ENCODE measurements at places on chromosomes 3 and 15.

DNA sequence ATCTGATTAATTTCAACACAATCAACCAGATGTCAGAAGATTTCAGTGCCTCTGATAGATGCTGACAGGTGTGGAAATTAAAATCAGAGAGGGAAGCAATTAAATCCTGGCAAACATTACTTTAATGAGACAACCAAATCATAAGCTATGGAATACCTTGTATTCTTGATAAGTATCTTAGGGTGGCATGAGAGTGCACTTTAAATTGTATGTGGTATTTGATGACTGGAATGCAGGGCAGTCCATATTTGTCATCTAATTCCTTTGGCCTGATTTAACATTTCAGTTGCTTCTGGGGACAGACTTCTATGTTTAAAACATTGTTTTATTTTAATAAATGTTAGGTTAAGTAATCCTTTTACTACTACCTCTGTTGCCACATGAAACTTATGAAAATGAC, 184.1 kb downstream of the LPP start:
- DNase-seq = no peak

- DNase-seq = no peak
Observed at GRCh38 chr3:148974726-148975125, 16.6 kb upstream of the GYG1 start.

DNA sequence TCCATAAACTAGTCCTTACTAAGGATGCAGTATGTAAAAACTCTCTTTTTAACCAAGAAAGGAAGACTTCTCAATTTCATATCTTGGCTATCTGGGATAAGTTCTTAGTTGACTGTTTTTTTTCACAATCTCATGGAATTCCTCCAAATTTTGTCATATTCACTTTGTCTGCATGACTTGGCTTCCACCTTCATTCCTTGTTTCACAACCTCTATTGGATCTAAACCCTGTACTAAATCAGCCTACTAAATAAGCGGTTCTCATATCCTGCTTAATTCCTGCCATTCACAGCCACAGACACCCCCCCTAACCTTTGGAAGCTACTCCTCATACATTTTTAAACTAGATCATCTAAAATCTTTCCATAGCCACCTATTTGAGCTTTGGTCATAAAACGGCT, 370.6 kb upstream of the NAALADL2 start:
- DNase-seq = no peak

- DNase-seq = no peak
Observed at GRCh38 chr3:55091381-55092225, 163.7 kb upstream of the LRTM1 start.

- no peak for DNase-seq
Observed at GRCh38 chr3:161395115-161396012, 24.0 kb upstream of the SPTSSB start.

DNA sequence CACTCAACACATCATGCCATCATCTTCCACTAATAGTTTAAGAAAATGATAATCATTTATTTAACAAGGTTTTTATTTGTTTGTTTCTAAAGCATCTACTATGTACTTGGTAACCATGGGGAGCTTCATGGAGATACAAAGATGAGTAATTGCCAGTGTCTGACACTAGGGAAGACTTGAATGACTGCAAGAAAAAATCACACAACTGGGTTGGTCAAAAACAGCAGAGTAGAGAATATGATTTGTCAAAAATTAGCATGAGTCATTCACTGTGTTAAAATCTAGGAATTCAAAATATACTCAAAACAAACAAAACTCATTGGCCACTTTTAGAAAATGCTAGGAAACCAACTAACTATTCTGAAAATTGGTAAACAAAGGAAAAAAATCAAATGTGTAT, 6.3 kb downstream of the BNC1 start:
- DNase-seq = no peak

DNA sequence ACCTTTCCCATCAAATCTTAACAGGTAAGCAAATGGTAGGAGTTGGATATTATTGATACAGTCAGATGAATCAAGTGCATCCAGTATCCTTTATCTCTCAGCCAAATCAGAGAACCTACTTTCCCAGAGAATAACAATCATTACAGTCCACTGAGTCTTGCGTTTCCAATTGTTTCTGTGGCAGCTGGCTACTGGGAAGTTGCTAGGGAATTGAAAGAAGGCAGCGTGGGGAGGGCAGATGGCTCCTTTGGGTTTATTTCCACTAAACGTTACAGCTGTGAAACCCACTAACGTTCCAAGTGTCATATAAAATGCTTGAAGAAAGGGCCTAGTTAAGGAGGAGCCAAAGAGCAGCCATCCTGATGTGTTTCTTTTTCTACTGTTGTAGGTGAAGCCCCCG, 78.4 kb downstream of the WDR72 start:
- no peak for DNase-seq

DNA sequence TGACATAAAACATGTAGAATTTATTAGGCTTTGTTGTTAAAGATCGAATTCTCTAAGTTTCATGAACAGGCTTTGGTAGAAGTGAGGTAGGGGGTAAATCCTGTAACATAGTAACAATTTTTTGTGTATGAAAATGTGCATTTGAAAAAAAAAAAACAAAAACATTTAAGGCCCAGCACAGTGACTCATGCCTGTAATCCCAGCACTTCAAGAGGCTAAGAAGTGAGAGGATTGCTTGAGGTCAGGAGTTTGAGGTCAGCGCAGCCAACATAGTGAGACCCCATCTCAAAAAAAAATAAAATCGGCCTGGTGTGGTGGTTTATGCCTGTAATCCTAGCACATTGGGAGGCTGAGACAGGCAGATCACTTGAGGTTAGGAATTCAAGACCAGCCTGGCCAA, 26.8 kb upstream of the PPP4R2 start:
- no peak for DNase-seq

- no peak for DNase-seq
Observed at GRCh38 chr15:24734396-24734795, 58.8 kb downstream of the NPAP1 start.

- DNase-seq = no peak
Observed at GRCh38 chr3:32733631-32734229, 48.7 kb downstream of the CNOT10 start.

All from GOT3 (cell line).